ENCODE measurements at places on chromosomes 3 and 15.

GRCh38 chr15:66452971-66453580, 44.5 kb downstream of the SNAPC5 start:
- no peak for DNase-seq

- no peak for DNase-seq
Measured at GRCh38 chr3:30855400-30856292, 38.8 kb downstream of the GADL1 start.

- no peak for DNase-seq
Measured at GRCh38 chr15:51840692-51841091, 11.2 kb downstream of the TMOD3 start.

DNA sequence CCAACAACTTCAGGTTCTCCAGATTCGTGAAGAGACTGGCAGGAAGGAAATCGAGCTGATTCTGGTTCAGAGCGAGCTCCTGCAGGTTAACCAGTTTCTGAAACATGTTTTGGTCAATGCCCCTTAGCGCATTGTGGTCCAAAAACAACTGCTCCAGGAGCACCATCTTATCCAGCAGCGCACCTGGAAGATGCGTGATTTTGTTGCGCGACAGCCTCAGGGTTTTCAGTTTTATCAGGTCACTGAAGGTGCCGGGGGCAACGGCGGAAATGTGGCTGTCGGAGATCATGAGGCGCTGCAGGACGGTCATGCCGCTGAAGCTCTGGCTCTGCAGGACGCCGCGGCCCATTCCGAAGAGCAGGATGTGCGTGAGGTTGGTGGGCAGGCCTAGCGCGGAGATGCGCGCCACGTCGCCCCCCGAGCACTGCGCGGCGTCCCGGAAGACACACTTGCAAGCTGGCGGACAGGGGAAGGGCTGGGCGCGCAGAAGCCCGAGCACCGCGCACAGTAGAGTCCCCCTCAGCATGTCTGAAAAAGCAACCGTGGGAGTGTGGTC, 1.2 kb downstream of the GP5 start:
- DNase-seq: peak; percentile 60

DNA sequence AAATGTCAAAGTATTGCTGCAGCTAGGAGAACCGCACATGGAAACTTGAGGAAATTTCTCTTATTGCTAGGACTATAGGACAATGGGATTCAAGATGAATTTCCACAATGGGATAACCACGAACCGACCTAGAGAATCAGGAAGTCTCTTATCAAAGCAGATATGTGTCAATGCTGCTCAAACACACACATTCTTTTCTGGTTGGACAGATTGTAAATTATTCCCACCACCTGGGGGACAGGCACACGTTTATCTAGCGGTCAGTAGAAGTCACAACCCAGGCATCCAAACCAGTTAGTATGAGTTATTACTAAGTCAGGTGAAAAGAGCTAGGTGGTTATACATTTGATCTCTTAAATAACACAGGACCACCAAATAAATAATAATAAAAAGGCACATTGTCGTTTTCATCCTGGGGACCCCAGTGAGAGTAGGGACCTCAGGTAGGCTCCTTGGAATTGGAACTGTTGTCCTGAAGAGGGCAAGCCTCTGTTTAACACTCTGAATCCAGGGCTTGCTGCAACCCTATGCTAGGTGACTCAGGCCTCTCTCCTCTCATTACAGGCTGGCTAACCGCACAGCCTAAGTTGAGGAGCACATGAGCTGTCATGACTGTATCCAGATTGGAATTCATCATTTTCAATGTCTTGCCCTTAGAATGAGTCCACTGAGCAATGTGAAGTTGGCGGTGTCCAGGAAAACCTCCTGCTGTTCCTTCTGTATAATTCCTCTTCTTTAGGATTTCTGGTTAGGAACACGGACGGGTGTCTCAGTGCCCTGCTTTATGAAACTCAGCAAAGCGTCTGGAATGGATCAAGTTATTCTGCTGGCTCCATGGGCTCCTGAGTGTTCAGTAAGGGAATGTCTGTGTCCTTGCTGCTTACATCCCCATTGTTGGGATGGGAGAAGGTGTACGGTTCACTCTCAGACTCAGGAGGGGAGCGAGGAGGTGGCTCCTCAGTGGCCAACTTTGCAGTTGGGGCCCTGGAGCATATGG, 59.0 kb downstream of the CLEC3B start:
- no peak for DNase-seq

GRCh38 chr3:94414418-94414817, 351.6 kb downstream of the NSUN3 start:
- DNase-seq: no peak

DNA sequence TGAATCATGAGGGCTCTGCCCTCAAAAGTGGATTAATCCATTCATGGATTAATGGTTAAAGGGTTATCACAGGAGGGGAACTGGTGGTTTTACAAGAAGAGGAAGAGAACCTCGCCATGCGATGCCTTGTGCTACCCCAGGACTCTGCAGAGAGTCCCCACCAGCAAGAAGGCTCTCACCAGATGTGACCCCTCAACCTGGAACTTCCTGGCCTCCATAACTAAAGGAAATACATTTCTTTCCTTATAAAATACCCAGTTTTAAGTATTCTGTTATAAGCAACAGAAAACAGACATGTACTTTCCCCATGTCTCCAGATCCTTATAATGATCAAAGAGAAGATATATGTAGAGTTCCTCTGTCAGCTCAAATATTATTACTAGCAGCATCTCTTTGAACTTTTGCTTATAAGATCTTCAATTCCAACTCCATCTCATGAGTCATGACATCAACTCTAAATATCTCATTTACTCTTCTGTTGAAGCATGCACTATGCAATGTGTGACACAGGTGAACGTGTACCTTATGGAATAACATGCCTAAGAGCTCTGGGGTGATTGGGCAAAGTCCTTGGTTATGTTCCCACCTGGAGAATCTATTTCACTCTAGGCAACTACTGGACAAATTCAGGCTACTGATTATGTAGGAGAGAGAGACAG, 37.5 kb upstream of the ZBTB38 start:
- no peak for DNase-seq

GRCh38 chr15:100765467-100766241, 114.0 kb upstream of the ALDH1A3 start:
- no peak for DNase-seq

- peak; percentile 32 for DNase-seq
Measured at GRCh38 chr3:128584412-128585020, 66.1 kb downstream of the RPN1 start.

DNA sequence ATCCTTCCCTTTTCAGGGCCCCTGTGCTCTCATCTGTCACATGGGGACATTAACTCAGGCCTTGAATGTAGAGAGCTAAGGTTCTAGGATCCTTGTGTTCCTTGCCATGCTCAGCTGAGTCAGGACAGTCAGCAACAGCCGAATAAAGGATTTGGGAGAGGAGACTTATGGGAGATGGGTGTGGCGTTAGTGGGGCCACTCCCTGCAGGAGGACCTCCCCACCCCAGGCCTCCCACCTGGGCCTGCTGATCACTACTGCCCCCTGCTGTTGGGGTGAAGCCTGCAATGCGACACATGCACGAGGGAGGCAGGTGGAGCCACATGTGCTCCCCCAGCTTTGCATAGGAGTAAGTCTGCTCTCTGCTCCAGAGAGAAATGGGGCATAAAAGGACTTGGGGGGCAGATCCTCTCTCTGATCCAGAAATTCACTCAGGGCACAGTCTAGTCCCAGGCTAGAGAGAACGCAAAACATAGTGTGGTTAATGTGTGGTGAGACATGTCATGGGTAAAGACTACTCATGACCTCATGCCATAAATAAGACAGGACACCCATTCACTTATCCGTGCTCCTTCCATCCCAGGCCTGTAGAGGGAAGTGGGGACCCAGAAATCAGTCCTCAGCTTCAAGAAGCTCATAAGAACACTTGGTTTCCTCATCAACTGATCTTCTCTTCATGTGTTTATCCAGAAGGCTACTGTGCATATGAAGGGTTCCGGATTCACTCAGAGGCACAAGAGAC, 19.4 kb downstream of the RBP1 start:
- DNase-seq: no peak

DNA sequence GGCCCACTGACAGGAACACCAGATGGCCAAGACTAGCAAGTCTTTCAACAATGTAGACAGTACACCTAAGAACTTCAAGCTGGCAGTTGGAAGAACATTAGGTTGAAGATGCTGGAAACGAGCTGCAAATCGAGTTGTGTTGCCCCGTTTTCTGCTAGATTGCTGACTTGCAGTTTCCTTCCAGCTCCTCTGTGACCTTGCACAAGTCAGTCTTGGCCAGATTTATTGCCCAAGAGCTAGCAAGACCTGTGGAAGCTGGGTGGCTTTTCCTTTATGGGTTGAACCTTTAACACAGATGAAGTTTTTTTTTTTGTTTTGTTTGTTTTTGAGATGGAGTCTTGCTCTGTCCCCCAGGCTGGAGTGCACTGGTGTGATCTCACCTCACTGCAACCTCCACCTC, 2.9 kb upstream of the RBM6 start:
- no peak for DNase-seq

DNA sequence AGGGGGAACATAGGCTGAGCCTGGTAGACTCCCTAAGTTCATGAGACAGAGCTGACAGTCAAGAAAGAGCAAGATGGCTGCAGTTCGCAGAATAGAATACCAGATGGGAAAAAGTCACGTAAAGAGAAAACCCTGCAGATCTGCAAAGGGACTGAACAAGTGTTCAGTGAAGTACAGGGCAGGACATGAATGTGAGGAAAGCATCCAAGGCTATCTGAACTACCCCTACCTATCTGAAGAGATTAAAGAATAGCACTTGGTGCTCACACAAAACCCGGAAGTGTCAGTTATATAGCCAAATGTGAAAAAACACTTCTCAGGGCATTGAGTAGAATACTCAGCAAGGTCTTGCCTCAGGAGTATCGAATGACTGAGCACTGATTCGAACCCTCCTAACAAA, 44.0 kb downstream of the GOLGB1 start:
- DNase-seq: no peak

GRCh38 chr3:171685116-171685895, 125.0 kb downstream of the PLD1 start:
- no peak for DNase-seq

DNA sequence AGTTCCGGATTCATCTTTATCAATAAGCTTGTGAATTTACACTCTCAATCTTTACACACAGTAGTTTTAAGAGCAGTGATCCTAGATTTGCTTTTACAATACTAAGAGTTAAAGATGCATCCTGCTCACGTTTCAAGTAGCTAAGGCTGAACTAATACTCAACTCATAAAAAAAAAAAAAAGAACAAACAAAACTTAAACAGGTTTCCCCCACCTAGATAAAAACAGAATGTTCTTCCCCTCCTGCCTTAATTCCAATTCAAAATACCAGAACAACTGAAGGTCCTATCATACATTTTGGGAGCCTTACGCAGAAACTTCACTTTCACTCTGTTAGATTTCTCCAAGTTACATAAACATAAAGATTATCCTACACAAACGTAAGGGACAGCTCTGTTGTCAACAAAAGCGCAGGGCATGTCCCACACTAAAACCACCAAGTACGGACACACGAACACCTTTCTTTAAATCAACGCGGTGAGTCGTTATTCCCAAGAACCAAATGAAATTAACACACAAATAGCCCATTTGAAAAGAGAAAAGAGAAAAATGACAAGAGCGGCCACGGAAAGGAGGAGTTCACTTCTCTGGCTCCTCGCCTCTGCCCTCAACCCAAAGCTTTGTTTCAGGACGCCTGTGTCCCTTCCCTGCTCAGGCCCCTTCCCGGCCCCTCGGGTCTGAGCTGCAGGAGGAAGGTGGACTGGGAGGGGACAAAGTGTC, 941 bp downstream of the CBLB start:
- no peak for DNase-seq

GRCh38 chr15:99315636-99316035, 64.4 kb downstream of the LRRC28 start:
- DNase-seq: no peak

DNA sequence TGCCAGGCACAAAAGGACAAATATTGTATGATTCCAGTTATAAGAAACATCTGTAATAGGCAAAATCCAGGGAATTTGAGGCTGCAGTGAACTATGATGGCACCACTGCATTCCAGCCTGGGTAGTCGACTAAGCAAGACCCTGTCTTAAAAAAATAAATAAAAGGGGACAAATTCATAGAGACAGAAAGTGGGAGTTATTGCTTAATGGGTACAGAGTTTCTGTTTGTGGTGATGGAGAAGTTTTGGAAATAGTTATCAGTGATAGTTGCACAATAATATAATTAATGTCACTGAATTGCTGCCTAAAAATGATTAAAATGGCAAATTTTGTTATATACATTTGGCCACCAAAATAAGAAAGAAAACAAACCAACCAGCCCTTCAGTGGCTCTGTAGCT, 27.6 kb upstream of the CNBP start:
- DNase-seq: no peak

DNA sequence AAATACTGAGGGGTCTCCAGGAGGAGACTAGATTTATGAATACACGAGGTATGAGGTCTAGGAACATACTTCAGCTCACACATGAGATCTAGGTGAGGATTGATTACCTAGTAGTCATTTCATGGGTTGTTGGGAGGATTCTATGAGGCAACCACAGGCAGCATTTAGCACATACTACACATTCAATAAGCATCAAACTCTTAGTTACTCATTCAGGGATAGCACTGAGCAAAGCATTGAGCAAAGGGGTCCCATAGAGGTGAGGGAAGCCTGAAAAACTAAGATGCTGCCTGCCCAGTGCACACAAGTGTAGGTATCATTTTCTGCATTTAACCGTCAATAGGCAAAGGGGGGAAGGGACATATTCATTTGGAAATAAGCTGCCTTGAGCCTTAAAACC, 4.5 kb downstream of the CCR5 start:
- DNase-seq: no peak

DNA sequence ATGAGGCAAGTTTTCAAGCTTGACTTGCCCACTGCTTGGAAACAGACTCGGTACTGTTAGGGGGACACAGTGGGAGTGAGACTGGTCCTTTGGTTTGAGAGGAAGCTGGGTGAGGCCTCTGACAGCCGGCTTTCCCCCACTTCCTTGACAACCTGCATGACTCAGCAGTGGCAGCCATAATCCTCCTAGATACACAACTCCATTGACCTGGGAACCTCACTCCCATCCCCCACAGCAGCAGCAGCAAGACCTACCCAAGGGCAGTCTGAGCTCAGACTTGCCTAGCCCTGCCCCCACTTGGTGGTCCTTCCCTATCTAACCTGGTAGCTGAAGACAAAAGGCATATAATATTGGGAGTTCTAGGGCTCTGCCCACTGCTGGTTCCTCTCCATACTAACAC, 1043.5 kb upstream of the ALCAM start:
- no peak for DNase-seq

DNA sequence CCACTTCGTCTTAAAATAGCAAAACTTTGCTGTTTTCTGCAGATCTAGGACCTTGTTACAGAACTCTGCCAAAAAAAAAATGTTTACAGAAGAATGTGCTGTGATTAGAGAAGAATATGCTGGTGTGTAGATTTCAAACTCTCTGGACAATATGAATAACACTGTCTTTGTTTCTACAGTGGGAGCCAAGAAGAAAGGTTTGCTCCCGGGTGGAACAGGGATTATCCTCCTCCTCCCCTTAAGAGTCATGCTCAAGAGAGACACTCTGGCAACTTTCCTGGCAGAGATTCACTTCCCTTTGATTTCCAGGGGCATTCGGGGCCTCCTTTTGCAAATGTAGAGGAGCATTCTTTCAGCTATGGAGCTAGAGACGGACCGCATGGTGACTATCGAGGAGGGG, 27.3 kb downstream of the RBM6 start:
- no peak for DNase-seq

Measured in CD4-positive, alpha-beta T cell treated with Interleukin-17A for 4 hours (primary cell).